Osteocyte (in vitro differentiated cells): ENCODE measurements at places on chromosomes 4 and X. TPM values are rescaled to one million over a fixed set of nuclear protein-coding genes. Genes with fewer than 3 reads are reported as not detected.

GRCh38 chr4:21655031-21655430 is 293.5 kb downstream of the KCNIP4 start:
- H3K27ac ChIP-seq, result no peak overlapping the region
- no peaks in the 10 kb centered on the region for H3K4me1 ChIP-seq
- no peak overlapping the region for H3K4me3 ChIP-seq
- no peaks in the 10 kb centered on the region for H3K36me3 ChIP-seq
- DNase-seq, result no peak
- H3K27me3 ChIP-seq, result no peaks in the 10 kb centered on the region

- H3K27me3 ChIP-seq, result peaks cover 9% of the 10 kb centered on the region
- H3K4me1 ChIP-seq, result peaks cover 6% of the 10 kb centered on the region
- DNase-seq, result no peak
- no peak overlapping the region for H3K27ac ChIP-seq
Observed at GRCh38 chr4:127416115-127416514, 216.6 kb upstream of the INTU start.

DNA sequence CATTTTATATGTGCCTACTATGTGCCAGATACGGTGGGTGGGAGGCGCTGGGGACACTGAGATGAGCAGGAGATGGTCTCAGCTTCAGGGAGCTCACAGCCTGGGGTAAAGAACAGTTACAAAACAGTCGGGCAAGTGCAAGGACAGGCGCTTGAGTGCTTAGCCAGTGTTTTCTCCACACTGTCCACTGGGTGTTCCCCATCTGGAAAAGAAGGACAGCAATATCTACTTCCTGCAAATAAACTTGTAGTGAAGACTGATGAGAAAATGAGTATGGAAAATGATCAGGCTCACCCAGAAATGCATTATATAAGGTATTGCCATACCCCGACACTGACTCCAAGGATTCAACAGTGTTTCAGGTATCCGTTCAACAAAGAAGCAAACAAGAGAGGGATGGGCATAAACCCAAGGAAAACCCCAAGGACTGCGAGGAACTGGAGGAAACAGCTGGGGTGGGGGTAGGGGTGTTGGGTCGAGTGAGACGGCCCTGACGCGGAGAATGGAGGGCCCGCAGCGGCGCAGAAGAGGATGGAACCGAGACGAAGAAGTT is 835 bp downstream of the TMEM185A start:
- peaks cover 17% of the 10 kb centered on the region for H3K4me1 ChIP-seq
- peaks cover 11% of the 10 kb centered on the region for H3K27me3 ChIP-seq
- no peak for DNase-seq

DNA sequence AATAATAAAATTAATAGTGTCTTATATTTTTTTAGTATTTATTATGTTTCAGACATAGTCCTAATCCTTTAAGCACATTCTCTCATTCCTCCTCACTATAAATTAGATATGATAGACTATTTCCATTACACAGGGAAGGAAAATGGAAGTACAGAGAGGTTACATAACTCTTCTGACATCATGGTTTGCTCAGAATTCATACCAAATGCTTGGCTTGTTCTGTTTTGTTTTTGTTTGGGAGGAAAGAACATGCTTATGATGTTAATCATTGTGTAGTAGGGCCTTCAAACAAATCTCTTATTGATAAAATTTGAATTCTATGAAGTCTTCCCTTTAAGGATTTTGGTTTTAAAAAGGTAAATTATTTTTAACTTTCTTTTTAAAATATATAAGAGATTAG is 59.5 kb downstream of the RXFP1 start:
- peaks cover 11% of the 10 kb centered on the region for H3K27me3 ChIP-seq
- no peaks in the 10 kb centered on the region for H3K36me3 ChIP-seq
- H3K4me1 ChIP-seq, result no peaks in the 10 kb centered on the region
- no peak for DNase-seq
- no peak overlapping the region for H3K4me3 ChIP-seq

- peaks cover 9% of the 10 kb centered on the region for H3K4me1 ChIP-seq
- H3K27ac ChIP-seq, result no peak overlapping the region
- no peaks in the 10 kb centered on the region for H3K36me3 ChIP-seq
- no peaks in the 10 kb centered on the region for H3K27me3 ChIP-seq
- H3K4me3 ChIP-seq, result no peak overlapping the region
Observed at GRCh38 chrX:41913476-41913875, 9.9 kb downstream of the CASK start.

GRCh38 chr4:26281881-26282280 is 38.9 kb upstream of the RBPJ start:
- peaks cover 15% of the 10 kb centered on the region for H3K4me1 ChIP-seq
- H3K4me3 ChIP-seq, result no peak overlapping the region
- no peaks in the 10 kb centered on the region for H3K36me3 ChIP-seq
- no peak for DNase-seq
- H3K27me3 ChIP-seq, result no peaks in the 10 kb centered on the region

GRCh38 chrX:153576239-153576870 is 22.6 kb downstream of the CCNQ start:
- H3K27me3 ChIP-seq, result no peaks in the 10 kb centered on the region
- no peak overlapping the region for H3K27ac ChIP-seq
- DNase-seq, result no peak
- H3K4me1 ChIP-seq, result peaks cover 4% of the 10 kb centered on the region

DNA sequence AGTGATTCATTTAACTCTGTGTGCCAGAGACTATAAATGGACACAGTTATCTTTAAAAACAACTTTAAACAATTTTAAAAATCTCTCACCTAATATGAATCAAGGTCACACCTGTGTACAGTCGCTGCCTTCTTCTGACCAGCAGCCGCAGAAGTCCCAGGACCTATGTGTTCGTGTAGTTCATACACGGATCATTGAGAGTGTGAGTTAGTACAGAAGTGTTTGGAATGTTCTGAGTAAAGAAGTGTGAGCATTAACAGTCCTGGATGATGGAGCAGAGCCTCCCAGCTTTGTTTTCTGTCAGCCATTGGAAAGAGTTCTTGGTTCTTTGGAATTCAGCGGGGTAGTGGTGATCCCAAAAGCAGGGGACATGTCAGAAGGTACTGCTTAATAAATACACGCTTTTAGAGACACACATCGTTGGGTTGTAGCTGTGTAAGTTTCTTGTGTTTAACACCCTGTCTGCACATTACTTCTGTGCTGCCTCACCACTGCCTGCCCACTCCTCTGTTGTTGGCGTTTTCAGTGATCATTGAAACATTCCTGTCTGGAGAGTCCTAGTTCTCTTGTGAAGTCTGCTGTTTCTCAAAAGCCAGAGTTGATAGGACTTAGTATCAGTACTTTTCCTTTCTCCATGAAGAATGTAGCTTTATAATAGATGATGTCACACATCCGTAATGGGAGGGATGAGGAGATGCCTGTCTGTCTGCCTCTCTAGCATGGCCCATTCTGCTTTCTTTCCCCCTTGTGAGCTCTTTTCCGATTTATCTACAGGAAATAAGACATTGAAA is 90.6 kb downstream of the PTTG2 start:
- no peak overlapping the region for H3K27ac ChIP-seq
- no peaks in the 10 kb centered on the region for H3K27me3 ChIP-seq
- peaks cover 10% of the 10 kb centered on the region for H3K36me3 ChIP-seq
- no peak overlapping the region for H3K4me3 ChIP-seq

DNA sequence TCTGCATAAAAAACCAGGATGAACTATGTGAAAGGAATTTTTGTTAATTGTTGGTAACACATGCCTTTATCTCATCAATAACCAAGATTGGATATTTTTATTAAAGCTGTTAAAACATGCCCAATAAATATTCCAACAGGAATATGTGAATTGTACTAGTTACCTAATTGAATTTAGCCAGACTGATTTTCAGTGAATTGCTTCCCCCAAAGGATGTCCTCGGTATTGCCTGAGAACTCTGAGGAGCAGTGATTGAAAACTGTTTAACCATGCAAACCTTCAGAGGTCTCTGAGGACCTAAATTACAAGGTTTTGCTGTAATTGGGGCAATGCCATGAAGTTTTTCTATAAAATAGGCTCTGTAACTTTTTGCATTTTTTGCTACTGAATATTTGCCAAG is 66.6 kb downstream of the BLTP1 start:
- no peak overlapping the region for H3K4me3 ChIP-seq
- no peak overlapping the region for H3K27ac ChIP-seq
- DNase-seq, result no peak
- peaks cover 33% of the 10 kb centered on the region for H3K36me3 ChIP-seq
- no peaks in the 10 kb centered on the region for H3K27me3 ChIP-seq
- H3K4me1 ChIP-seq, result no peaks in the 10 kb centered on the region

DNA sequence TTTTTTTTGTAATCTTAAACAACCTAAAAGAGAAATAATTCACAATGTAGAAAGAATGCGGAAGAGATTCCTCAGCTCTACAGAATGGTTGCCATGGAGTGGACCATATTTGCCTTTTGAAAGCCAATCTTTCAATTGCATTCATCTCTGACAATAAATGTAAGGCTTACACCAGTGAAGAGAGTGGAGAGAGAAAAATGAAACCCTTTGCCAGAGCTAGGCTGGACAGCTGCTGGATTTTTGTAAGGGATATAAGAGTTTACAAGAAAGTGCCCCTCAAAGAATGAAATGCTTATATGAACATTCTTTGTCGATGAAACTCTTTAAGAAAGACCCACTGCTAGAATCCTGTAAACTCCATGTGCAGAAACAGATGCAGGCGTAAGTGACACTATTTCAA is 66.0 kb upstream of the FAT1 start:
- H3K36me3 ChIP-seq, result no peaks in the 10 kb centered on the region
- H3K4me3 ChIP-seq, result no peak overlapping the region
- no peaks in the 10 kb centered on the region for H3K27me3 ChIP-seq
- no peak overlapping the region for H3K27ac ChIP-seq

- no peak for DNase-seq
- no peaks in the 10 kb centered on the region for H3K27me3 ChIP-seq
- peaks cover 7% of the 10 kb centered on the region for H3K4me1 ChIP-seq
Observed at GRCh38 chr4:147351083-147351787, 129.7 kb upstream of the EDNRA start.

DNA sequence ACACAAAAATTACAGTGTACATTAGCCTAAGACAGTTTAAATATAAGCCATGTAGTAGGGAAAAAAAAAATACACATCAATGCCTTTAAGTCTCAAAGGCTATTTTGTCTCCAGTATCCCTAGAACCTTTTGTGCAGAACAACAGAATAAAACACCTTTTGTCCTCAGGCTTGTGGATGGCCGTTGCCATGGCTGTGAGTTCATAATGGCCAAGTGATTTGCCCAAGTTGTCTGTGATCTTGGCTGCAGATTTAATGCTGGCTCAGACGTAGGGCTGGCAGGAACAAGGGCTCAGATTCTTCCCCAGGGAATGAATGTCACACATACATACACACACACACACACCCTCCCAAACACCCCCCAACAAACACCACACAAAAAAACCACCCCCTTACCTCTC is 25.3 kb downstream of the GPM6B start:
- no peak overlapping the region for H3K27ac ChIP-seq
- H3K27me3 ChIP-seq, result no peaks in the 10 kb centered on the region
- no peak for DNase-seq
- no peaks in the 10 kb centered on the region for H3K36me3 ChIP-seq
- no peak overlapping the region for H3K4me3 ChIP-seq

- H3K4me1 ChIP-seq, result no peaks in the 10 kb centered on the region
- peaks cover 10% of the 10 kb centered on the region for H3K27me3 ChIP-seq
- H3K4me3 ChIP-seq, result no peak overlapping the region
- H3K27ac ChIP-seq, result no peak overlapping the region
- no peak for DNase-seq
Observed at GRCh38 chr4:159735281-159736207, 632.7 kb downstream of the RAPGEF2 start.

DNA sequence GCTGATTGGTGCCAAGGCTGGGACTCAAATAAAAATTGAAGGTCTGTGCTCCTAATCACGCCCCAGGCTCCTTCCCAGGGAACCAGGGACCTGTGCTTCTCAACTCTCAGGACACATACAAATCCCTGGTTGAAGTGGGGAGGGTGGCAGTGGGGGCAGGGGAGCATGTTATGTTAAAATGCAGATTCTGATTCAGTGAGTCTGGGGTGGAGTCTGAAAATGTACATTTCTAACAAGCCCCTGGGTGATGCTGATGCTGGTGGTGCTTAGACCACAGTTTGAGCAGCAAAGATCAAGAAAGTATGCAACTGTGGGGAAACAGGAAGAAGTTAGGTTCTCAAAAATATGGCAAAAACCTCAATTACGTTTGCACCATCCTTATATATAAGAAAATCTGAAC is 236.5 kb downstream of the MAGEB17 start:
- no peak overlapping the region for H3K27ac ChIP-seq
- no peaks in the 10 kb centered on the region for H3K27me3 ChIP-seq
- H3K4me3 ChIP-seq, result no peak overlapping the region
- no peak for DNase-seq
- peaks cover 8% of the 10 kb centered on the region for H3K4me1 ChIP-seq

DNA sequence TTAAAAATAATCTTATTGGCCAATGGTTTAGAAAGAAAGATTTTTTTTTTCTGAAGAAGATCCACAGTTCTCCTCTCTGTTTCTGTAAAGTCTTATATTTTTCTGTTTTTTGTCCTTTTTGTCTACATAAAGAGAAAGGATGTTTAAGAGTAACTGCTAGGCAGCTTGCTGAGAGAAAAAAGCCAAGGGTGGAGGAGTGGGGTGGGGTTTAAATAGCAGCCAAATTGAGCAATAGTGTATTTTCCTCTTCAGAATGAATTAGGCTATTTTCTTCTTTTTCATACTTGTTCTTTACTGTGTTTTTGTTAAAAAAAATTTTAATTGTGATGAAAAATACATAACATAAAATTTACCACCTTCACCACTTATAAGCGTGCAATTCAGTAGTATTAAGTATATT is 224.6 kb downstream of the SOWAHB start:
- no peak overlapping the region for H3K27ac ChIP-seq
- DNase-seq, result no peak
- no peak overlapping the region for H3K4me3 ChIP-seq

- H3K4me1 ChIP-seq, result peaks cover 15% of the 10 kb centered on the region
- DNase-seq, result no peak
- H3K36me3 ChIP-seq, result no peaks in the 10 kb centered on the region
- H3K27ac ChIP-seq, result no peak overlapping the region
- H3K4me3 ChIP-seq, result no peak overlapping the region
Observed at GRCh38 chr4:159027535-159027934, 75.3 kb upstream of the RAPGEF2 start.

- H3K27ac ChIP-seq, result no peak overlapping the region
- no peaks in the 10 kb centered on the region for H3K36me3 ChIP-seq
- H3K4me3 ChIP-seq, result no peak overlapping the region
- H3K27me3 ChIP-seq, result no peaks in the 10 kb centered on the region
Observed at GRCh38 chr4:41067369-41067768, 147.0 kb downstream of the APBB2 start.

GRCh38 chrX:30577362-30577991 is at the start of gene TASL:
TSS of gene TASL (minus strand) at chrX:30577766. CDS start at chrX:30560355, 17,411 bp downstream.
- no peaks in the 10 kb centered on the region for H3K36me3 ChIP-seq
- no peak for DNase-seq
- no peak within 1 kb of the TSS for H3K27ac ChIP-seq
- H3K27me3 ChIP-seq, result peaks cover 12% of the 10 kb centered on the region
- H3K4me3 ChIP-seq, result no peak within 1 kb of the TSS
- H3K4me1 ChIP-seq, result no peaks in the 10 kb centered on the region

SORBS2 gene
- 33.2 and 33.6 TPM in 2 replicates for total RNA-seq

SULT1B1 gene
- total RNA-seq, result 0.50 and 1.2 TPM in 2 replicates

HSFX3 gene
- not detected in 2 replicates for total RNA-seq

SLC49A3 gene
- 0.31 and 0.67 TPM in 2 replicates for total RNA-seq

AKAP14 gene
- total RNA-seq, result not detected in 2 replicates

GPRASP3 gene
- total RNA-seq, result 4.9 and 5.6 TPM in 2 replicates
